ENCODE measurements at places on chromosomes 1 and 21.

GRCh38 chr1:37807220-37807554 is 403 bp upstream of the C1orf122 start:
- DNase-seq: no peak

DNA sequence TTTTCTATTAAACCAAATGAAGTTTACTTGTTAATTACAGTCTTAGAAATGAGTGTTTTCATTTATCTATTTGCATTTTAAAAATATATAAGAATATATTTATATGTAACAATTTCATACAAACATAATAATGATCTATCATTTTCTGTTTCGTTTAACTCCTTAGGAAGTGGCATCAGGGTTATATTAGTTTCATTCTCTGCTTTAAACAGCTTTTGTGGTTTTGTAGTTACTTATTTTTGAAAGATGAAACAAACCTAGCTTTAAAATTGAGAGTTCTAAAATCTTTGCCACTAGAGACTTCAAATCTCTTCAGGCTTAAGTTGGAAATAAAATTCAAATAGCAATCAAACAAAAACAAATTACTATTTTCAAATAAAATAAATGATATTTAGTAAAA is 2110.6 kb downstream of the MRPL39 start:
- DNase-seq: no peak

DNA sequence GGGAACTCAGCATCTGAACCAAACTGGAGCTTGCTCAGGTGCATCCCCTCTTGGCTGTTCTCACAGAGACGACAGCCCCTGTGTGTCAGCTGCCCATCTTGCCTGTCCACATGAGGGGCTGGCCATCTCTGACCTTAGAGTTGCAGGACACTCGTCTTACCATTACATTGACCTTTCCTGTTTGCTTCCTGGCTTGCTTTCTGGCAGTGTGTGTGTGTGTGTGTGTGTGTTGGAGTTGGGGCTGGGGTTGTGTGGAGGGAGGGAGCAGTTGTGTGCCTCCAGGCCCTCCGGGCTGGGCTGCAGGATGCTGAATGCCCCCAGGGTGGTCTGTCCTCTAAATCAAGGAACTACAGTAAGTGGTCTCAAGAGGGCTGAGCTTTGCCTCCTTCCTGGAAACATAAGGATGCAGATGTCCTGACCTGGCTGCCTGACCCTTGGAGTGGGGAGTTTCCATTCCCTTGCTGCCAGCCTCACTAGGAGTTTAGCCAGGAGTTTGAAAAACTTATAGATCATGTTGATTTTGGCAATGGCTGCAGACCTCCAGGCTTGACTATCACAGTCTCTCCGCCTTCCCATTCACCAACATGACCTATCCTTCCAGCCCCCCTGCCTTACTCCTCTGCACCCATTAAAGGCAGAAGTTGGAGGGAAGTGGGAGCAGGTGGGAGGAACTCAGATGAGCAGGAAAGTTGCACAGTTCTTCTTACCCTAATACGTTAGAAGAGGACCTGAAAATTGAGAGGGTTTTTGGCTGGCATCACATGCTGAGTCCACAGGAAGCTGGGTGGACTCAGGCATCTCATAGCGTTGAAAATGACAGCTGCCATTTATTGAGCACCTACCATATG is 19.0 kb downstream of the RASSF5 start:
- no peak for DNase-seq

DNA sequence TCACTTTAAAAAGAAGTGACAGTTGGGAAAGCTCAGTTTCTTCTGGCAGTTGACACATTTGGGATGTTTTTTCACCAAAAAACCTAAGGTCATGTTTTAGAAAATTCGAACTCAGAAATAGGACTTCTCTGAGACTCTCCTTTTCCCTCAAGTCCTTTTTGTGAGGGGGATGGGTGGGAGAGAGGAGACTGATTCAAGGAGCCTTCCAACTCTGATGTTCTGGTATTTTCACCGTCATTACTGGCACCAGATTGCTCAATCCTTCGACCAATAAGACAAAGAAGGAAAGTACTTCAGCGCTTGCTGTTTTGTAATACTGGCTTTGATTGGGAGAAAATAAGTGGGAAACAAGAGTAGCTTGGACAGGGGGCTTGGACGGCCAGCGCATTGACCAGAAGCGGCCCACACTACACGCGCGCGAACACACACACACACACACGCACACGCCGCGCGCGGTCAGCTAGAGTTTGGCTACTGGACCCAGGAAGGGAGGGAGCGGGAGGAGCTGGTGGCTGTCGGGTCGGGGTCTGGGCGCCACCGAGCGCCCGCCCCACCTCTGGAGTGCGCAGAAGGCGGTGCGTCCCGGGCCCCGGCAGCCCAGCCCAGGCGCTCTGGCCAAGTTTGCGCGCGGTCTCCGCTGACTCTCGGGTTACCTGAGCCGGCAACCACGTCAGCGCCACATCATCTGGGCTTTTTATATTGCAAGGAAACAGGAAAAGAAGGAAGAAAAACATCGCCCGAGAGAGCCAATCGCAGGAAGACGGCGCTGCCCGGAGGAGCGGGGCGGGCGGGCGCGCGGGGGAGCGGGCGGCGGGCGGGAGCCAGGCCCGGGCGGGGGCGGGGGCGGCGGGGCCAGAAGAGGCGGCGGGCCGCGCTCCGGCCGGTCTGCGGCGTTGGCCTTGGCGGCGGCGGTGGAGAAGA is at the start of gene KCNK1:
Gene KCNK1 (plus strand): TSS at position 855 of the 921 bp plus-strand sequence. CDS start 66 bp downstream, at position 921.
- no peak for DNase-seq

DNA sequence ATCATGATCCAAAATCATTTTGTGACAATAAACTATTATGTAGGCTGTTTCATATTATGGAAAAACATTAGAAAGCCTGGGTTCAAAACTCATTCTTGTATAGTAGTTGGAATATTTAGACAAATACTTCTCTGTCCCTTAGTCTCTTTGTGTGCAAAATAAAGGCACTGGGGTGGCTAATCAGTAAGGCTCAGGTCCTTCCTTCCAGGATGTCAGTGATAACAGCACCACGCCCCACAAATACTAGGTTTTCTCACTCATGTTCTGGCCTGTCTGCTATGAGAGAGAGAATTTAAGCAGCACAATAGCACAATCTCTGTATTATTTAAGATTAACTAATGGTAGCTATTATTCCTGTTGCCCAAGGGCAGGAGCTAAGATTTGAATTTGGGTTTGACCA is 458.3 kb upstream of the BEND5 start:
- no peak for DNase-seq

DNA sequence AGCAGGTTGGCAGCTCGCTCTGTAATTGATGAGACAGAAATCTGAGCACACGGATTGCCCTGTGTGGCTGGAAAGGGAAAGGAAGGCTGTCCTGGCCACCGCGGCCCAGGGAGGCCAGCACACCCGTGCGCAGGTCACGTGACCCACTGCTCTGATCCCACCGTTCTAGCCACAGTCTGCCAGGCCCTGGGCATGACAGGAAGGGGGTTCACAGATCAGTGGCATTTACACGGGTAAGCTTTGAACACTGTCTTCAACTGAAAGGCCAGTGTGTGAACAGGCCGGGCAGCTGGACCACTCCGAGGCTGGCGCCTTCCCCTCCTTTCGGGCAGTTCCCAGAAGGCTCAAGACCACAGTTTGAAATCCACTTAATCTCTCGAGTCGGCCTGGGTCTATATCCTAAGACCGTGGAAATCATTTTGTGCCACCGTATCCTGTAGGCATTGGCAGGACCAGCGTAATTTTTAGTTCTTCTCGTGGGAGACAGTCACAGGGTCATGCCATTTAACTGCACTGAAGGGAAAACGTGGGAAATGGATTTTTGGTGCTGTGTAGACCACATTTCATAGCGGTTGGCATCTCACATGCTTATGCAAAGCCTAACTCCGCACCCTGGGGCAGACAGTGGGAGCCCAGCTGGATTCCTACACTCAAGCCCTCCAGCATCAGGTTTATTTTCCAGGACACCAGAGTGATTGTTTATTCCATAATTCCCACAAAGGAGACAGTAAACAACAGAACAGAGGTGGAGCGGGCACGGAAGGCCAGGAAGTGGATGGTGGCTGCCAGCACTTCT is 3.1 kb upstream of the ADARB1 start:
- DNase-seq: no peak

DNA sequence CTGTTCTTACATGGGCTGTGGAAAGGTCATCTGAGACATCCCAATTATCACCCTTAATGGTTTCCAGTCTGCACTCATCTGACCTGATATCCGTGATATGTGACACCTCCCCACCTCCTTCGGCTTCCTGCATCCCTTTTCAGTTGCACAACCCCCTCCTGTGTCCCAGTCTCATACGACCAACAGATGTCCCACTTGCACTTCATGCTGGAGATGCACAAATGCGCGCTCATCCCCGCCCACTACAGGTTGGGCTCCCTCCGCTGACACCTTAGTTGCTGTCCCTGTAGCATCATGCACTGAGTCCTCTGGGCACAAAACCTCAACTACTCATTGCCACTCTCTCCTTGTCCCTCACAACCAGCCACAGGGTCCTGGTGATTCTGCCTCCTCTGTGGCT is 94.4 kb downstream of the MIS18A start:
- DNase-seq: no peak

- no peak for DNase-seq
Observed at GRCh38 chr1:112496290-112496689, 12.5 kb upstream of the WNT2B start.

DNA sequence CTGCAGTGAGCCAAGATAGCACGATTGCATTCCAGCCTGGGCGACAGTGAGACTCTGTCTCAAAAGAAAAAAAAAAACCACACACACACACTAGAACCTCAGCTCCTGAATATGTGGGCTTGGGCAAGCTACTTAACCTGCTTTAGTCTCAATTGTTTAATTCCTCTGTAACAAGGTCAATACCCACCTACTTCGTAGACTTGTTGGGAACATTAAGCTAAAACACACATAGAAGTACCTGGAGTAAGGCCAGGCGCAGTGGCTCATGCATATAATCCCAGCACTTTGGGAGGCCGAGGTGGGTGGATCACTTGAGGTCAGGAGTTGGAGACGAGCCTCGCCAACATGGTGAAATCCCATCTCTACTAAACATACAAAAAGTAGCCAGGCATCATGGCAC is 77.1 kb downstream of the CLSTN1 start:
- DNase-seq: no peak

GRCh38 chr1:13967707-13968106 is 267.7 kb downstream of the PRDM2 start:
- DNase-seq: no peak

GRCh38 chr1:152486400-152487006 is 24.1 kb upstream of the LCE5A start:
- no peak for DNase-seq

DNA sequence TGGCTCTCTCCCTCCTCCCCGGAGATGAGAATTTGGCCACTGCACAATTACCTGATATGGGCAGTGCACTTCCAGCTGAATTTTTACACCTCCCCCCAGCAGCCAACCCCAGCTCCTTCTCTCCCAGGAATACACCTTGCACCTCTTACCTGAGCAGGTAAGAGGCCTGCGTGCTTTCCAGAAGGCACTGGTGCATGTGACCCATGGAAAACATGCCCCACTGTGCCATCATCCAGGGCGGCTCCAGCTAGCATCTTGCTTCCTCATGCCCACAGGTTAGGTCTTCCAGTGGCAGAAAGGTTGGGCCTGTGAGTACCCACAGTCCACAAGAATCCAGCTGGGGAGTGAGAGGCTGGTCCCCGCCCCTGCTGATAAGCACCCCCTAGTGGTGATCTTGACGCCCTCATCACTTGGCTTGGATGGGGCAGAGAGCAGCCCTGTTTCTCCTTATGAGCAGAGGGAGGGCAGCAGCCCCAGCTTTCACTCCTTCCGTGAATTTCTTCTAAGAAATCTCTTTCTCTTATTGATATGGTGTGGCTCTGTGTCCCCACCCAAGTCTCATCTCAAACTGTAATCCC is 57.8 kb downstream of the EDARADD start:
- DNase-seq: peak; percentile 13

GRCh38 chr1:6891781-6892579 is 106.7 kb downstream of the CAMTA1 start:
- DNase-seq: no peak

DNA sequence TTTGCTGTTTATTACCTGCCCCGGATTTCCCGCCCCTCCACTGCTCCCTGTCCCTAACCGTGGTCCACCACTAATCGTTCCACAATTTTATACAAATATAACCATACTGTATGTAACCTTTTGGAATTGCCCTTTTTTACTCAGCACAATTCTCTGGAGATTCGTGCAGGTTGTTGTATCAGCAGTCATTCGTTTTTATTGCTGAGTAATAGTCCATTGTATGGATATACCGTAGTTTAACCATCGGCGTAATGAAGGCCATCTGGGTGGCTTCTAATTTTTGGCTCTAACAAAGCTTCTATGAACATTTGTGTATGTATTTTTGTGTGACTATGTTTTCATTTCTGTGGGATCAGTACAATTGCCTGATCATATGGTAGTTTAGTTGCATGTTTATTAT is 50.0 kb downstream of the UCK2 start:
- no peak for DNase-seq

DNA sequence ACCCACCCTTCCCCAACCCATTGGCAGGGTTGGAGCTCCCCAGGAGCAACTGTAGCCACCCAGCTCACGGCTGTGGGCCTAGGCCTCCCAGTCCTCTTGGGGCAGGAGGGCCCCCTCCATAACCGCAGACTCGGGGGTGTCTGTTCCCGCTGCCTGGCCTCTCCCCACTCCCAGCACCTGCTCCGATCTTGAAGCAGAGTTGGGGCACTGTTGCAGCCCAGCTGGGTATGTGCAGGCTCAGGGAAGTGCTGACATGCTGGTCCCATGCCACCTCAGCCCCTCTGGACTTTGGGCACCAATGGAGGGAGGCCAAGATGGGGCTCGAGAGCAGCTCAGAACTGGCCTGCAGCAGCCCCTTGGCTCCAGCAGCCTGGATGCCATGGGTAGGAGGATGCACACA is 54.8 kb upstream of the KRTAP11-1 start:
- no peak for DNase-seq

- no peak for DNase-seq
Observed at GRCh38 chr1:155940993-155941844, at the start of gene RXFP4. Gene RXFP4 (plus strand): TSS chr1:155941638. CDS start chr1:155941710, 72 bp downstream.

DNA sequence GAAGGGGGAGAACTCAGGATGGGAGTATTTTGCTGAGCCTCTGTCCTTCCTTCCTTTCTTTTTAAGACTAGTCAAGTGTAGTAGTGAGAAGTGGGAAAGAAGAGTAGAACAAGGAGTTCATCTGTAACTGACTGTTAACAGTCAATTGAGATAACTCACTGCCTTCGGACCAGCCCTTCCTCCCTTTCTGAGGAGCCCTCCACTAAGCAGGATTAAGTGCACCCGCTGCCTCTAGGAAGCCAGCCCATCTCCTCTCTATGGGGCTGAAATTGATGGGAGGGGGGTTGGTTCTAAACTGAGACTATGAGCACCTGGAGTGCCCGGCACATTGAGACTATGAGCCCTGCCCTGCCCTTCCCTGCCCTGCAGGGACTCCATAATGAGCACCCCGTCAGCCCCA is 72.7 kb upstream of the TINAGL1 start:
- DNase-seq: no peak

DNA sequence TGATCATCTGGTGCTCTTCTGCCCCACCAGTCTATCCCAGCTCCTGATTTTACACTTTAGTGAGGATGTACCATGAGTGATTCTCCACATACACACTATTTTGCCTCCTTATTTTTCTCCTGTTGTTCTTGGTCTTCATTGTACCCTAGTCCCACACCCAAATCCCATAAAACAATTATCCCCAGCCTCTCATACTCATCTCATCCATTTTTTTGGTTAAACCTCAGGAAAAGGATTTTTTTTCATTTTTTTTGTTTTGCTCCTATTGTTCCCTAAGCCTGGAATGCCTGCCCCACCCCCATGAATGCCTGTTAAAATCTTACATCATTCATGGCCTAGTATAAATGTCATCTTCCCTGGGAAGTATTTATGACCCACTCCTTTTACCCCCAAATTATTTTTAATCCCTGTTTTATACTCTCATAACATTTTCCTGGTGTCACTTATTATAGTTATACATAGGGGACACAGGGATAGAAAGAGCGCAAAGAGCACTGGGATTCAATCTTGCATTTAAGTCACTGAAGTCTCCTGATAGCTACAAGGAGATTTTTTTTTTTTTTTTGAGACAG is 4.9 kb upstream of the LINGO4 start:
- DNase-seq: no peak
